ENCODE measurements at places on chromosomes 1 and 21.

GRCh38 chr1:32765570-32766327 lies 51.4 kb downstream of the YARS1 start:
- DNase-seq: no peak

GRCh38 chr21:27362249-27362648 lies 395.4 kb upstream of the ADAMTS5 start:
- no peak for DNase-seq

DNA sequence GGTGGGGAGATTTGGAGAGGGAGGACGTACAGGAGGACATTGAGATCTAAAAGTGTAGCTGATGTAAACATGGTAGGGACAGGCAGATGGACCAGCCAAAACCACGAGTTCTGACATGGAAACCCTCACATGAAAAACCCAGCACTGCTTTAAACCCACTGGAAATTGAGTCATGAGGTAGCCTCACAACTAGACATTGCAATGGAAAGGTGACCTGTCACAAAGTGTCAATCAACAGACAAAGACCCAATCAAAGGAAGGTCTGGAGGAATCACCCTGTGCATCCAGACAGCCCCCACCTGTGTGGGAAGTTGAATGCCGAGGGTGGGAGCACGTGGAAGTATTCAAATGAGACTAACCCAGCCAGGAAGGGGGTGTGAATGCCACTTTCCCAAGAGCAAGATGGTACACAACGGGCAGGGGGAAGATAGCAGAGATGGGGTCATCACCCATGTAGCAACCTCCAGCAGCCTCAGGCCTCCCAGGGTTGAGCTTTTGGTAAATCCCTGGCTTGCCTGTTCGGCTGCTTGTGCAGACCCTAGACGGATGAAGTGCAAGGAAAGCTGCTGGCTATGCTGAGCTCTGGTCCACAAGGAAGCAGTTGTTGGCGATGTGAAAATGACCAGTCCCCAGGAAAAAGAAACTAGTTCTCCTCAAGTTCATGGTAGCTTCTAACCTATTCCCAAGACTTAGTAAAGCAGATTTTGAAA lies 5.6 kb downstream of the FCMR start:
- DNase-seq: no peak

- no peak for DNase-seq
Observed at GRCh38 chr1:7390604-7391000, 380.5 kb upstream of the VAMP3 start.

DNA sequence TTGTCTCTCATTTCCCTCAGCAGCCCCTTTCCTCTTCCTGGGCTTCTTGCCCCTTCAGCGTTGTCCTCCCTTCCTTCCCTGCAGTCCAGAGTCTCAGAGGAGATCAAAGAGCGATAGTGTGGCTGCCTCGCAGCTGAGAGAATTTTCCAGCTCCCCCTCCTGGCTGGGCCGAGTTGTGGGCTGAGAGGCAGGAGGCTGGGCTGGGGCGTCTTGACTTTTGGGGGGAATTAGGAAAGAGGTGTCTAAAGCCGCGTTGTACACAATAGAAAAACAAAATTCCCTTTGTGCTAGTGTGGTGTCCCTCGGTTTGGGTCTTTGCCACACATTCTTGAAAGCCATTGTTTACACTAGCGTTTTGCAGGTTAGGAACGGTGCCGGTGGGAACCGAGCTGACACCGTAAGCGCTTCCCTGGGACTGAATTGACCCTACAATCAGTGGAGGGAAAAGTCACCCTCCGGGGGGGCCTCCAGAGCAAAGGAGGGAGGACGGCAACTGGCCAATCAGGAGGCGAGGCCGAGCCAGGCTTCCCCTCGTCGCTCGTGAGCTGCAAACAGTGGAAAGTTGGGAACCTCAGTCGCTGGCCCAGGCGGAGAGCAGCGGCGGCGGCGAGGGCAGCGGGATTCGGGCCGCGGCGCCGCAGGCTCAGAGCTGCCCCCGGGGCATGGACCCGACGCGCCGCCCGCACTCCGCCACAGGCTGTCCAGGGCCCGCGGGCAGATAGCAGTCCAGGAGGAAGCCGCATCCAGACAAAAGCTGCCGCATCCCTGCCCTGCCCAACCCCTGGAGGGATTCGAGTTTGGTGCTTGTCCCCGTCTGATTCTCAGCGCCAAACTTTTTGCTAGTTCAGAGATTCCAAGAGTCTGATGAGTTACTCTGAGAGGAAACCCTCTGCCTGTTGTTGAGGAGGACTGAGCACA lies at the start of gene HMCN1:
Gene HMCN1 (plus strand): TSS at position 574 of the 918 bp plus-strand sequence. CDS start 389 bp downstream, outside the sequence.
- no peak for DNase-seq

Measured in activated CD4-positive, alpha-beta T cell treated with anti-CD3 and anti-CD28 coated beads for 24 hours (primary cell).